T-helper 1 cell (primary cell): ENCODE measurements at places on chromosomes 5 and 9.

DNA sequence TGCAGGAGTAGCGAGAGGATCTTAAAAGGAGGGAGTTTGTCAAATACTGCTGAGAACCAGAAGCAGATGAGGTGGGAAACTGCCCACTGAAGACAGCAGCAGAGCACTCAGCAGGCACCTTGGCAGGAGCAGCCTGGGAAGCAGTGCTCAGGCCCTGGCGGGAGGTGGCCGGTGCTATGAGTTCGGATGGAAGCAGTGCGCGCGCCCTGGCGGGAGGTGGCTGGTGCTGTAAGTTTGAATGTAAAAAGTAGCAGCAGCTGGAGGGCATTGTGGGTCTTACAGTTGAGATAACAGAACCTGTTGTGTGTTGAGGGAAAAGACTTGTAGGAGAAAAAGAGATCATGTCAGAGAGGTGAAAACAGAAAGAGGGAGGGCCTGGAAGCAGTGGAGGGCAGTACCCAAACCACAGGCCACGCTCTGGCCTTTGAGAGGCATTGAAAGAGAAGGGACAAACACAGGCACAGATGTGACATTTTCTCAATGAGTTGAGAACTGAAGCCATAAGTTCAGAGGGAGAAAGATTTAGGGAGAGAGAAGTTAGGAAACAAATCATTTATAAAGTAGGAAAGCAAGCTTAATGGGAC, 130.9 kb downstream of the ERCC6L2 start:
- DNase-seq, result no peak

GRCh38 chr9:136044971-136045594, 50.0 kb downstream of the NACC2 start:
- no peak for DNase-seq

DNA sequence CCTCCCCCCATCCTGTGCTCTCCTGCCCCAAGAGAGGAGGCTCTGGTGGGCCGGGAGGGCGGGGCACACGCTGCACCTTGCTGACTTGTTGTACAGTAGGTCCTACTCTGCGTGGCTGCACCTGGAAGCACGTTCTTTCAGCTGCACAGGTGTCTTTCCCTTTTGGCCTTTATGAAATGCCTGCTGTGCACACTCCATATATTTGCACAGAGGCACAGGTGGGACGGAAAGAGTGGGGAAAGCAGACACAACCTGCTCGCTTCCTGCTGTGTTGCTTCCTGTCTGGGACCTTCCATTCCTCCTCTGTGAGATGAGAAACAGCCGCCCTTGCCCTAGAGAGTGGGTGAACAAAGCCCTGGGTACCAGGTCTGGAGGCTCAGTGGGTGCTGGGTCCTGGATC, 4.8 kb downstream of the USP20 start:
- no peak for DNase-seq

GRCh38 chr5:142997591-142997990, 227.4 kb downstream of the ARHGAP26 start:
- DNase-seq, result no peak

DNA sequence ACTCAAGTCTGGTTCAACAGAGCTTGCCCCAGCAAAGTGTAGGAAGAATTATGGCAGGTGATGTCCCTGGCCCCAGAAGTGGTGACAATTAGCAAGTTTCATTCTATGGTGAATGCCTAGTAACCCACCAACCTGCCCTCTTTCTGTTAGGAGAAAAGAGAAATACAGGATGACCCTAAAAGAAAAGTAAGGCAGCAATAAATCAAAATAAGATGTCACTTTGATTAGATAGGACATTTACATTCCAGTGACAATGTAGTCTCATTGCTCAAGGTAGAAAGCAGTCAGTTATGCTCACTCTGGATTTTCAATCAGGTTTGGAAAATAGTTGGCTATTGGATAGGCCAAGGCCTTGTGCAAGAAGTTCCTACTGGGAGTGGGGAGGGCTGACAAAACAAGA, 5.6 kb upstream of the HSPA9 start:
- no peak for DNase-seq

GRCh38 chr9:134283692-134284265, 42.5 kb upstream of the RXRA start:
- no peak for DNase-seq

DNA sequence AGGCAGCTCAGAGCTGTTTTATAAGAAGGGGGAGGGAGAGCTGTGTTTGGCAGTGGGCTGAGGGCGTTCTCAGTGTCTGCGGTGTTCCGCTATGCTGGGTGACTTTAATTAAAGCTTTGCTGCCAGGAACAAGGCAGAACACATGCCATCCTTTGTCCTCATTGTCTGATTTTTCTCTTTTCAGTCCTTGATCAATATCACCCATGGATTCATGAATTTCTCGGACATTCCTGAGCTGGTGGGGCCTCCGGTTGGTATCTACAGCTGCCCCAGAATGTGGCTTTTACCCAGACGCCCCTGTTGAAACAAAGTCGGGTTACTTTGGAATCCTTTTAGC, 66.5 kb upstream of the TGFBR1 start:
- DNase-seq, result no peak

DNA sequence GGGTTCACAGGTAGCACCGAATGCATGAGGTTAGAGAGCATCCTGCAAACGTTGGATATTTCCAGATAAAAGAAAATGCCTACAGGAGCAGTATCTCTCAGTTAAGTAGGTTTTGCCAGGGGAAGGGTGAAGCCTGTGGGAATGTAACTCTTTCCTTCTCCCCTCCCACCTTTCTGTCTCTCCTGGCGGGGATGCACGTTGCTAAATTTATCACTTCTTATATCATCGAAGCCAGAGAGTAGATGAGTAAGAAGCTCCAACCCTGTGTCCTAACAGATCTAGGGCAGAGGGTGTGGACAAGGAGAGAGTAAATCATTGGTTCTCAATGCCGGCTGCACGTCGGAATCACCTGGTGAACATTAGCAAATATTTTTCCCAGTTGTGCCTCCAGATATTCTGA, 457.5 kb downstream of the ENC1 start:
- DNase-seq, result no peak

DNA sequence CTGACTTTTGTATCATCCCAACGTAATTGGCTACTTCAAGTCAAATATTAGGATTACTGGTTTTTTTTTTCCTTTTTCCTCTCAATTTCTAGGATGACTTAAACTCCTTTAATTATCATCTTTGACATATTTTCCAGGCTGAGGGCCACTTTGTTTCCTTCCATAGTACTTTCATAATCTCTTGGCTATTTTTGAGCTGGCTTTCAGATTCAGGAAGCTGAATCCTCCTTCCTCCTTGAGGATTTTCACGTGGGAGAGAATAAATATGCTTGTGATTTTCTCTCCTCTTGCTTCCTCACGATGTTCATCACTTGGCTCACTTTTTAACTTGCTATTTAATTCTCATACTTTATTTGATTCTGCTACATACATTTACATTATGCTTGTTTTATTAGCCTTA, 88.1 kb downstream of the ITGA1 start:
- DNase-seq, result no peak

- DNase-seq, result no peak
Measured at GRCh38 chr9:85523202-85523601, 218.6 kb downstream of the AGTPBP1 start.

DNA sequence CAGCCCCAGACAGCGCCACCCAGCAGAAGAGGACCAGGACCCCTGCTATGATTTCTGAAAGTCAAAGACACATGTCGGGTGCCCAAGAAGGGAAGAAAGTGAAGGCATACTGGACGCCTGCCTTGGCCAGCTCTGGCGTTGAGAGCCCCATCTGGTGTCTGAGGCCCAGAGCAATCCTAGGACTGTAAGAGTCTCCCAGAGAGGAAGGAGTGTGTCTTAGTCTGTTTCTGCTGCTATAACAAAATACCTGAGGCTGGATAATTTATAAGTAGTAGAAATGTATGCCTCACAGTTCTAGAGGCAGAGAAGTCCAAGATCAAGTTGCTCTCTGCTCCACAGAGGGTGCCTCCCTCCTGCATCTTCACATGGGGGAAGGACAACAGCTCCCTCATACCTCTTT, 10.8 kb downstream of the RASGEF1C start:
- no peak for DNase-seq

GRCh38 chr5:151283120-151283825, 20.3 kb downstream of the SLC36A3 start:
- DNase-seq, result no peak

DNA sequence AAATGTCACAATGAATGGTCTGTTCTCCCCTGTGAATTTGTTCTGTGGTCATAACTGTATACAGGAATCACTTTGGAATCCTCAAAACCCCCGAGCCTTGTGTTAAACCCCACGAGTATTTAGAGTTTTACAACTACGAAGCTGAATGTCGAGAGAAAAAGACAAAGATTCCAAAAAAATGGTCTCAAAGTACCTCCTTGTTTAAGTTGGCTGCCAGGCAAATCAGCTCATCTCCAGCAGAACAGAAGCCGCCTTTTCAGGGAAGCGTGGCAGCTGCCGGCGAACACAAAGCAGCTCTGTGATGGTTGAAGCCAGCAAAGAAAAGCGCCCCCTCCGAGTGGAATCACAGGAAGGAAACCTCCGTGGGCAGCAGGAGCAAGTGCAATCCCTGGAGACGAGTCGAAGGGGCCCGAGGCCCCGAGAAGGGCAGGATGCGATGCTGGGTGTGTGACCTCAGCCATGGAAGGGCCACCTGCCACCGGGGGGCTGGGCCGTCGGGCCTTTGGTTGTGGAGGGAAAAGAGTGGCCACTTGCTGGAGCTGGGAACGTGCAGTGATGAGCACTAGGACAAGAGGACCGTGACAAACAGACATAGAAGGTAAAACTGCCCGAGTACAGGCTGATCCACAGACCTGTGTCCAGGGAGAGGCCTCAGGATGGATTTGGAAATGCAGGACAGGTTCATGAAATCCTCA, 706.4 kb downstream of the SEMA5A start:
- no peak for DNase-seq

- no peak for DNase-seq
Measured at GRCh38 chr5:149422366-149423048, 43.4 kb upstream of the IL17B start.

GRCh38 chr5:63963080-63963735, 963 bp upstream of the HTR1A start:
- DNase-seq, result peak; percentile 20

GRCh38 chr5:64615895-64616294, 74.4 kb upstream of the SHISAL2B start:
- no peak for DNase-seq

- no peak for DNase-seq
Measured at GRCh38 chr5:40813698-40814281, 15.6 kb upstream of the PRKAA1 start.

DNA sequence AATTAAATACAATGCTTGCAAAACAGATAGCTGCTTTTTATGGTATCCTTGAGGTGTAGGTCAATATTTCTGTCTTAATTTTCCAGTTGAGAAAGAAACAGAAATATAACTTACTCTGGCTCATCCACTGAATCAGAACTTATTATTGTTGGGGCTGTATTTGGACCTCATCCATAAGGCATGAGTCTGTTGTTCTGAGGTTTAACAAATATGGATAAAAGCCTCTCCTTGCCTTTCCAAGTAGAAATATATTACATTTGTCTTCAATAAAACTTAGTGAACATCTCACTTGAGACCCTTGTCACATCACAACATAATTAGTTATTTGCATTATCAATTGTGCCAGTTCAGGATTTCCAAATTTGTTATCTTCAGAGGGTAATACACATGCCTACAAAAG, 525.8 kb downstream of the AGTPBP1 start:
- no peak for DNase-seq

- no peak for DNase-seq
Measured at GRCh38 chr5:57267805-57268204, 93.9 kb downstream of the GPBP1 start.

- no peak for DNase-seq
Measured at GRCh38 chr5:16546732-16547131, 70.1 kb downstream of the RETREG1 start.

DNA sequence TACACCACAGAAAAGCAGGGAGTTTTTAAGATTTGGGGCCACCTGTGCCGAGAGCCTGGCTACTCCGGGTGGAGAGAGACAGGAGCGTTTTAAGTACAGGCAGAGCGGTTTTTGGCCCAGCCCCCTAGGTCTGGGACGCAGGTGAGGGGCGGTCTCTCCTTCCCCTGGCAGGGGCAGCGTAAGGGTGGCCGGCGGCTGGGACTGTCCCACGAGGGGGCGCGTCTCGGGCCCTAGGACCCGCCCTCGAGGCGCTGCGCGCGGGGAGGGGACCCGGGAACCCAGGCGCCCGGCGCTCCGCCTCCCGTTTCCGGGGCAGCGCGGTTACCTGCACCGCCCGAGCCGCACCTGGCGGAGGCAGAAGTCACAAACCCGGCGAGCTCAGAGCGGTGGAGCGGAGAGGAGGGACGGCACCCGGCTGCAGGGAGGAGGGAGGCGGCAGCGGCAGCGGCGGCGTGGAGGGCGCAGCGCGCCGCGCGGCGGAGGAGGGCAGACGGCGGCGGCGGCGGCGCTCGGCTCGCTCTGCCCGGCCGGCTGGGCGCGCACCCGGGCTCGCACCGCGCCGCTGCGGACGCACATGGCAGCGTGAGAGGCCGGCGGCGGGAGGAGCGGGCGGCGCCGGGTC, at the start of gene WWC1:
Gene WWC1 (plus strand): TSS at position 304 of the 622 bp plus-strand sequence. CDS start 508 bp downstream, outside the sequence.
- peak; percentile 57 for DNase-seq

- DNase-seq, result no peak
Measured at GRCh38 chr5:5881294-5881693, 458.8 kb downstream of the ICE1 start.

DNA sequence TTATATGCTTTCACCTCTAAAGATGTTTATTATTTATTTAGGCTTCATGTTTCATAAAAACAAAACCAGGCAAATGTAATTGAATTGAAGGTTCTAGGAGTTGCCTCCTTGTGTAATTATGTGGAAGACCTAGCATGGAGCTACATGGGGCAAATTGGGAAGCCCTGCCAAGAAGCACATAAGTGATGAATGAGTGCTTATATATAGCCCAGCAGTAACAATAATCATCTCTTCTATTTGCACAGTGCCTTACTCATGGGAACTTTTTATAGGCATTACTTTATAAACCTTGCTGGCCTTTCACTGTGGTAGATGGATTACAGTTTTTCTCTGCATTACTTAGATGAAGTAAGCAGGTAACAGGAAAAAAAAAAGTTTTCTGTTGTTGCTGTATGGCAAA, 40.0 kb upstream of the GRAMD2B start:
- DNase-seq, result no peak

- no peak for DNase-seq
Measured at GRCh38 chr5:123456242-123456641, 33.0 kb upstream of the CEP120 start.

DNA sequence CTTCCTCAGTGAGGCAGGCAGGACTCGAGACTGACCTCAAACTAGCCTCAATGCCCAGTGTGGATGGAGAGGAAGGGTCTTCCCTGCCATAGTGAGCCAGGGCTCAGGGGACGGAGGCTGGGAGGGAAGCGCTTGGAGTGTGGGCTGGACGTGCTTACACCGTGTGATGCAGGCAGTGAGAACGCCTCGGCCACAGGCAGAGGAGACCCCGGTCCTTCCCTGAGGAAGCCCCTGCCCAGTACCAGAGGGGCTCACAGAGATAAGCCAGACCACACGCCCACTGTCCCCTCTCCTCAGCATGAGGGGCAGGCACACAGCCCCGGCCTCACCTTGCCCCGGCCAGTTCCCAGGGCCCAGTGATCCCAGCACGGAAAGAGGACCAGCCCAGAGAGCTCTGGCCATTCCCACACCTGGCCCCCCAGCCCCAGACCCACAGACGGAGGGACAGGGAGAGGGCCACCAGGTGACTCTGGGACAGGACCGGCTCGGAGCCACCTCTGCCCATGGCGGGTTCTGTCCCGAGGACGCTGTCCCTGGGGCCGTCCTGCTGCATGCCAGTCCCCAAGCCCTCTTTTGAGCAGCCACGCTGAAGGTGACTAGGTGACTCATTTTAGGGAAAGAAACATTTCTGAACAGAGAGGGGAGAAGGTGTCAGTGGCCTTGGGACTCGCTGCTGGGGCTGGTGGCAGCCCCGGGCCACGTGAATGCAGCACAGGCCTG, 6.0 kb upstream of the NSMF start:
- DNase-seq, result no peak
